H54 (cell line): ENCODE measurements at places on chromosomes 2 and 18.

- DNase-seq: no peak
These were observed 104.3 kb downstream of the KYNU start for GRCh38 chr2:142981756-142982155.

DNA sequence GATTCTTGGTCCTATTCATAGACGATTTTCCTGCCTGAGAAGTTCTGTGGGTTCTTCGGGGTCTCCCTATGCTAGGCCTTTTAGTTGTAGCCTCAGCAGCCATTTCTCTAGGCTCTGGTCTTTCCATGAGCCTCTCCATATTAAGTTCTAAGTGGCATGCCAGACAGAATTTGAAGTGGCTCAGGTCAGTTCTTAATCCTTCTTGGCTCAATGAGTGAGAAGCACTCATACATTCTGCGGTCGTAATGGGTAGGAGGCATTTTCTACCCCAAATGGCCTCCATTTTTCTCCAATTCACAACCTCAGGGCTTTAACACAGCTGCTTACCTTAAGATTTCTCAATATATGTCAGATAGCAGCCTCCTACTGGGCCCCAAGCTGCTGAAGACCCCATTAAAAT is 405.3 kb upstream of the GALNT5 start:
- DNase-seq: no peak

DNA sequence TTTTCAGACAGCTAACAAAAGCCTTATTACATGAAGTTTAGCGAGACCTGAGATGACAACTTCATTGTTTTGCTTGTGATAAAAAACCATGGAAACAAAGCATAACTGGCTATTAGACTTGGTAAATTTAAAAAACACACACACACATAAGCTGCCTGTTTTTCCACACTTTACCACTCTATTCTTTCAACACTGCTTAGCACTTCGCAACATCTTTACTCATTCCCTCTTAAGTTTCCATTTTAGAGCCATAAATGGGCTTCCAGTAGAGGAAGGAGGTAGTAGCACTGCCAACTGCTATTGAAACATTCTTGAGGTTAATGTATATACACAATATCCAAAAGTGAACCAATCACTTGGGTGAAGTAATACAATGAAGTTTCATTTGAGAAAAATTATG is 54.1 kb downstream of the BAZ2B start:
- DNase-seq: no peak

DNA sequence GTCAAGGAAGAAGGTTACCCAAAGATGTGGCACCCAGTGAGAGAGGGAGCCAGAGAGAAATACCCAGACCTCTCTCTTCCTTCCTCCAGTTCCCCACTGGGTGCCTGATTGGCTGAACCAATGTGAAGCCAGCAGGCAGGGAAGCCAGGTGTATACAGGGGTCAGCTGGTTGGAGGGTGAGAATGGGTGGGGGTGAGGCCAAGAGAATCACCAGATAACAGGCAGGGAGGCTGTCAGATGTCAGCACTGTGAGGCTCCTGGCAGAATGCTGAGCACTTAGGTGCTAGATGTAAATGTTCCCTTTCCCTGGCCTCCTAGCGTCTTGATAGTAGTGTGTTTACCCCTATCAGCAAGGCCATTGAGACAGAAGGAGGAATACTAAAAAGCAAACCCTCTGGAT is 104.0 kb upstream of the MGAT5 start:
- DNase-seq: no peak

DNA sequence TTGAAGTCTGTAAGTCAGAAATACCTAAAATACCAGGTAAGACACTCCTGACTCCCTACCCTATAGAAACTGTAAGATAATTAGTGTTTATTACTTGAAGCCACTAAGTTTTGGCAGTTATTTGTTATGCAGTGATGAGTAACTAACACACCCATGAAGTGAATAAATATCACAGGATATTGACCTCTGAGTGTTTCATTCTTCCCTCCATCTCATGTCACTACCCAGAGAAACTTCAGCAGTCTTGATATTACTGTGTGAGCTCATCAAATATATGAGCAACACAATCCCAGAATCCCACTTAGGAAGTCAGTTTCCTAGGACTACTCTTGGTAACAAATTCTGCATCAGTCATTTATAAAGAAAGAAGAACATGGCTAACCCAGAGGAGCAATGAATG is 529.7 kb downstream of the FBXO15 start:
- DNase-seq: no peak

DNA sequence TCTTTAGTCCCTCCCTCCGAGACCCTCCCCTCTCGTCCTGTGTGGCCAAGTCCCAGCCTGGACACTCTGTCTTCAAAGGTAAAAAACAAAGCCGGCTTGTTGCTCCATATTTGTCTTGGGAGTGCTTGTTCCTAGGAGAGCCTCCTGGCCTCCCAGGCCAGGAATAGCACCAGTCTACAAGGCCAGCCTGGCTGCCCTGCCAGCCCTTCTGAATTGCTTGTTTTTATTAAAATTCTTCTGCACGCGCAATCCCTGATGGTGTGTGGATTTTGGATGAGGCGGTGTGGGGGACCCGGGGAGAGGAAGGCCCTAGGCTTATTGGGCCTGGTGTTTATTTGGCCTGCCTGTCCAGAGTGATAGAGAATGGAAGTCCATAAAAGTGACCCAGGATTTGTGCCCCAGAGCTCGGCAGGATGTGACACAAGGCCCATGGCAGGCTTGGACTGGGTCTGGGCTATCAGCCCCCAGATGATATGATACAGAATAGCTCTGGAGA is 297.3 kb downstream of the CYP26B1 start:
- DNase-seq: no peak

- DNase-seq: no peak
These were observed 29.4 kb downstream of the KATNAL2 start for GRCh38 chr18:46946656-46947282.

GRCh38 chr18:50397023-50397422 is 22.2 kb downstream of the SKA1 start:
- no peak for DNase-seq

- DNase-seq: no peak
These were observed 74.6 kb downstream of the PID1 start for GRCh38 chr2:229196448-229196847.

DNA sequence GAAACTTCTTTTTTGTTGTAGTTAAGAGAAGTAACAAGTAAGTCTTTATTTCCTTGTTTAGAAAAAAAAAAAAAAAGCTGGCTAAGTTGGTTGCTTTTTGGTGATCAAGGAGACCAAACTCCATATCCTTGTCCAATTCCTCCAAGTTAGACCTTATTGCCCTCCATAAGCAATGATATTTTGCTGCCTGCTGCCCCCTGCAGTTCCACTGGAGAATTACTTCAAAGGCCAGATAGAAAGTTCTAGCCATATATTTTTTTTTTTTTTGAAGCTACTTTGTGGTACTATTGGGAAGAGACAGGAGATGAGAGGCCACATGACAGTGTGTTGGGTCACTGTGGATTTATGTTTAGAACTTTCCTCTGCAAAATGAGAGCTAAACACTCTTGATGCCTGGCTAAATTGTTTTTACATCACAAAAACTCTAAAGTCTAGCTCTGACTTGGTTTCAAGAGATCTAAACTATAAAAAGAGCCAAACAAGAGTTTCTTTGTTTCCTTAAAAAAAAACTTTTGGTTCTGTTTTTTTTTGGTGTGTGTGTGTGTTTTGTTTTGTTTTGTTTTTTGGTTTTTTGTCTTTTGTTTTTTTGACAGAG is 80.7 kb upstream of the RASGRP3 start:
- no peak for DNase-seq

DNA sequence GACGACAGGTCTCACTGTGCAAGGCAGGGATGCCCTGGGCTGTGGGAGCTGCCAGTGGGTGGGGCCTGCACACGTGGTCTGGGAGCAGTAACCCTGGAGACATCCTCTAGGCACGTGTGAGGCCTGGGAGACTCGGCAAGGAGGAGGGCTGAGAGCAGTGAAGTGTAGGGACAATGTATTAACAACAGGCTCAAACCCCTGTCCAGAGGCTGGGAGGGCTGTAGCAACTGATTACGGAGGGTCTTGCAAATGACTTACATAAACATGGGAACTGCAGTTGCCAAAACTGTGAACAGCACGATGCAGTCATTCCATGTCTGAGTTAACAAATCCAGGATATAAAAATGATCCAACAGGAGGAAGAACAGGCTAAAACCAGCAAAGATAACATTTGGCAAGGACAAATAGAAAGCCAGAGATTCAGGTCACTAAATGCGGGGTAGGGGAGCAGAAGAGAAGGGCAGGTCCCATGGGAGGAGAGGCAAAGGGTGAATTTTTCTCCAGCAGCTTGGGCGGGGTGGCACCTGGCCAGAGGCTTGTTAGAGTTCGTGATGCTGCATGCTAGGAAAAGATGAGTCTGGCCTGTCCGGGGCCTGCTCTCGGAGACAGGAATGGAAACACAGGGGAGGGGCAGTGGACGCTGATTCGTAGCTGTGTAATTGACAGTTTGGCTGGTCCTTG is 44.9 kb downstream of the CYP27C1 start:
- DNase-seq: peak; percentile 42

GRCh38 chr2:122663620-122664019 is 908.2 kb downstream of the TSN start:
- DNase-seq: no peak

DNA sequence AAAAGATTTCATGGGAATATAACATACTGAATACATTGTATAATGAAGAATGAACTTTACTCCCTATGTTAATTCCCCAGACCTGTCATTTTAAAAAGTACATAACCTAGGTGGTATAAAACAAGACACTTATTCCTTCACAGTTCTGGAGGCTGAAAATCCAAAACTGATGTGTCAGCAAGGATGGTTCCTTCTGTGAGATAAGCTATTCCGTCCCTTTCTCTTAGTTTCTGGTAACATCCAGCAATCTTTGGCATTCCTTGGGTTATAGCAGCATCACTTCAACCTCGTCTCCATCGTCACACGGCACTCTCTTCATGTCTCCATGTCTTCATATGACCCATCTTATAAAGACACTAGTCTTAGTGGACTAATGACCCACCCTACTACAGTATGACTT is 93.9 kb downstream of the ASXL2 start:
- no peak for DNase-seq

DNA sequence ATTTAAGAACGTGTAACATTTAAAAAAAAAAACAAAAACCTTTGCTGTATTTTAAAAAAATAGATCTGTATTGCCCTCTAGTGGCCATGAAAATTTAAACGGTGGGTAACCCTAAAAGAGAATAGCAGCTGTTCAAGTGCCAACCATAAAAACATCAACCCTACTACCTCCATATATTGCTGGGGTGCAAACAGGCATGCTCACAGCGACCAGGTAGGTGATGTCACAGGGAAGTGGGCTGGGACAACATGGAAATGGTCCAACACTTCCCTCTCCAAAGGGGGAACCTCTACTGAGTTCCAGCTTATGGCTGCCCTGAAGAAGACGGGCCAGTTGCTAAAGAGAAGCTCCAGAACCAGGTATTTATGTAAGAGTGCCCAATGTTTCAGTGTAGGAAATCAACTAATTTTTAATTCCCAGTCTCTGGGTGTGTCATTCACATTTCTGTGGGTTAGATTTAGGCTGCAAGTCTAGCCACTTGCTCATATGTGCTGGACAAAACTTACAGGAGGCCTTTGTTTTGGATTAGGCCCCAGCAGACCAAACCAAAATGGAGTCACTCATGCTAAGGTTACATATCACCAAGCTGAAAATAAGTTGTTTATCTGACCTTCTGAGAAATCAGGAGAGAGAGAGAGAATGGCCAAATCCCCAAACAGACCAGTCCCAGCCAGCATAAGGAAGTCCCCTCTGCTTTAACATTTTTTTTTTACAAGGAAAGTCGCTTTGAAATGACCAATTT is 54.5 kb downstream of the SKA1 start:
- DNase-seq: no peak

GRCh38 chr2:68755071-68755470 is 20.5 kb downstream of the ARHGAP25 start:
- no peak for DNase-seq

DNA sequence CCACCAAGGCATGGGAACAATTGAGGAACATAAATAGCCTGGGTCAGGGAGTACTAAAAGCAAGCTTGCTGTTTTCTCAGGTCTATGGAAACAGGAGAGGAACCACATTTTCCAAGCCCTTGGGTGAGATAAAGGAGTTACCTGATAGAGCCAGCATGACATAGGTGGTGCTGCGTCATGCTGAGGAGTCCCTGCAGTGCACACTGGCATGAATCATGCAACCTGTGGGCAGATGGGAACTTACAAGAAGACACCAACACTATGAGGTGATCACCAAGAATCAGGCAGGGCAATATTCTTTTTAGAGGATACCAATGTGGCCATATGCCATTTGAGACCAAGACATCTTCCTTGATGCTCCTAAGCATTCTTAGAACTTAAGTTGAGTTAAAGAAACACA is 531.8 kb downstream of the ZEB2 start:
- DNase-seq: no peak

DNA sequence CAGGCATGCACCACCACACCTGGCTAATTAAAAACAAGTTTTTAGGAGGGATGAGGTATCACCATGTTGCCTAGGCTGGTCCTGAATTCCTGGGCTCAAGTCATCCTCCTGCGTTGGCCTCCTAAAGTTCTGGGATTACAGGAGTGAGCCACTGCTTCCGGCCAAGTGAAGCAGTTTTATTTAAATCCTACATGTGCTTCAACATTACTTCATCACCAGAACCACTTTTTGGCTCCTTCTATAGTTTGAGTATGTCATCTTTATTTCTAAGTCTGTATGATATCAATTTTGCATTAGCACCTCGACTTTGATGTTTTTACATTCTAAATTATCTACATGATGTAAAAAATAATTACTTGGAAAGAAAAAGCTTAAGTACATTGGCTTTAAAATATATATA is 144.3 kb downstream of the FMNL2 start:
- no peak for DNase-seq

DNA sequence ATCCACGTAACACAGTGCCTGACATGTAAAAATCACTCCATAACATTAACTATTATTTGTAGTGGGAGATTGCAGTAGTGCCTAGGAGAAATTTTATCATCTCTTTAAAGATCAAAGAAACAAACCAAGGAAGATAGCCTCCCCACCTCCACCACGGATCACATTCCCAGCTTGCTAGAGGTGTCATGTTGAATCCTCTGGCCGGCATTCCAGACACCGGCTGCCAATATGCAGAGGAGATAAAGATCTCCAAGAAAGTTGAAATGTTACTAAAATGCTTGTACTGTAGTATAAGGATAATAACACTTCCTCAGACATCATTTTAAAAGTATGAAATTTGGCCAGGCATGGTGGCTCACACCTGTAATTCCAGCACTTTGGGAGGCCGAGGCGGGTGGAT is 6.1 kb upstream of the ATG16L1 start:
- no peak for DNase-seq

GRCh38 chr2:211113334-211114175 is 557.2 kb downstream of the CPS1 start:
- no peak for DNase-seq

- DNase-seq: no peak
These were observed 18.8 kb downstream of the FBXO41 start for GRCh38 chr2:73265298-73266060.

DNA sequence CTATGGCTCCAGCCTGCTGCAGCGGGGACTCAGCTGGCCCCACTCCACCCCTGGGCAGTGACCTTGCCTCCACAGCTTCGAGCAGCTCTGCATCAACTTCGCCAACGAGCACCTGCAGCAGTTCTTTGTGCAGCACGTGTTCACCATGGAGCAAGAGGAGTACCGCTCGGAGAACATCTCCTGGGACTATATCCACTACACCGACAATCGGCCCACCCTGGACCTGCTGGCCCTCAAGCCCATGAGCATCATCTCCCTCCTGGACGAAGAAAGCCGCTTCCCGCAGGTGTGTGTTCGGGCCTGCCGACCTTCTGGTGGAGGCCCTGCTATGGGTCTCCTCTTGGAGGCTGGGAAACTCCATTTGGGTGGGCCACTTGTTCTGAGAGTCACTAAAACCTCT is 48.6 kb downstream of the MYO7B start:
- DNase-seq: no peak

GRCh38 chr18:28485210-28485801 is 308.4 kb upstream of the CDH2 start:
- DNase-seq: no peak

- no peak for DNase-seq
These were observed 8.2 kb upstream of the TMEM18 start for GRCh38 chr2:685421-685820.
